ENCODE measurements at places on chromosomes 11 and 22.

DNA sequence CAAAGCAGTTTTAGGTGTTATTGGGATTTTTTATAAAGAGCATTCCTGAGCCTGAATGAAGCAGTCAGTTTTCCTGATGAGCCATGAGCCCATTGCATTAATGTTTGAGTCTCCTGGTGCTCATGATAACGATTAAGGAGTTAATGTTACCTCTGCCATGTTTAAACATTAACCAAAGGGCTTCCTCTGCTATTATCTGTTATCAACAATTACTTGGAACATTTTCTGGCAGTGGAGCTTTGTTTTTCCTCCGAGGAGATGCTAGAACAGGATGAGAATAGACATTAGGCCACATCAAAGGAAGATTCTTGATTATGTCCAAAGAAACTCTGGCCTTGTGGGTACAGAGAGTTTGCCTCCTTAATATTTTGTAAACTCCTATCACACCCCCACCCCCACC lies 49.9 kb downstream of the ZNRF3 start:
- DNase-seq, result peak; percentile 41

DNA sequence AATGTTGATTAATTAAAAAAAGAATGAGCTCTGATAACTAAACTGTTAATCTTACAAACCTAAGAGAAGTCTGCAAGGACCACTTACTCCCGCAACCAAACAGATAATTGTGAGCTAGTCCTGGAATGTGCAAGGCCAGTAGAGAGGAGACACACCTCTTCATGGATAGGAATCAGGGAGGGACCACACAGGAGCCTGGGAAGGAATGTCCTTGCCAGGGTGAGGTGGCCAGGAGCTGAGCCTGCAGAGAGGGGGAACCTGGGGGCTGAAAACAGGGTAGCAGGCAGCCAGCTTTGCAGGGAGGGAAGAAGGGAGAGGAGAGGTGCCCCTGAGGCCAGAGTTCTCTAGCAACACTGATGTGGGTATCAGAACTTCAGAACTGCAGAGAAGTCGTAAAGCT lies 9.4 kb upstream of the NLRP10 start:
- no peak for DNase-seq

DNA sequence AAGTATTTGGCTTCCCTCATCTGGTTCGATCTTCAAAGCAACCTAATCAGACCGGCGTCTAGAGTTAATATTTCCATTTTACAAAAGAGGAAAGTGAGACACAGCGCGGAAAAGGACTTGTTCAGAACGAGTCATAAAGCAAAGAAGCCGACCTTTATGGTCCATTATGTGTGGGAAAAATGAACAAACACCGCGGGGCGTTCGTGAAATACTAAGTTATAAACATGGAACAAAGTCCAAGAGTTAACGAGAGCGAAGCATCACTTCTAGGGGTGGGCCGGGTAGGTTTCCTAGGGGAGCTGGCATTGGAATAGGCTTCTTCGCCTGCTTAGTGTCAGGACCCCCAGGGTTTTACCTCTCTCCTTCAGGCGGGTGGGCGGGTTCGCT lies 575 bp downstream of the DUSP18 start:
- DNase-seq, result no peak

DNA sequence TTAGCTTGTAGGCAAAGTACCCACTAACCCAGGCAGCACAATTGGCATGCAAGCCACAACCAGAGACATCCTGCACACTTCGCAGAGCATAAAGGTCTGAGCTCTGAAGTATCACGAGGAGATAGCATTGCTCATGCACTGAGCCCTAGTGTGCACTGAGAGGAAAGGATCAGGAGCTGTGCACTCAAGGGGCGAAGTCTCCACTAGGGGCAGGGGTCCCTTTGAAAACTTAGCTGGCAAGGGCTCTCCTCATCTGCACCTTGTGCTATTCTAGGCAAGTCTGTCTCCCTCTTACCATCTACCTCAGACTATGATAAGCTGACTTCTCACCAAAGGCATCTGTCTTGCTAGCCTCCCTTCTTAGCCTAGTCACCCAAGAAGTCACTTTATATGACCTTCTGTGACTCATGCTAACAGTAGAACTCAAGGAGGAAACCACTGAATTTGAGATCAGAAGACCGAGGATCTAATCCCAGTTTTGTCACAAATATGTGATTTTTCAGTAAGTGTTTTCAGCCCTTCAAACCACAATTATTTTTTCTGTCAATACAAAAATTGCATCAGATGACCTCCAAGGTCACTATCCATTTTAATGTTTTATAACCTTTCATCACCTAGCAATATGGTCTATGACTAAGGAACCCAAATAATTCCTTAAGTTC lies 1078.0 kb downstream of the NTM start:
- DNase-seq, result peak; percentile 35

DNA sequence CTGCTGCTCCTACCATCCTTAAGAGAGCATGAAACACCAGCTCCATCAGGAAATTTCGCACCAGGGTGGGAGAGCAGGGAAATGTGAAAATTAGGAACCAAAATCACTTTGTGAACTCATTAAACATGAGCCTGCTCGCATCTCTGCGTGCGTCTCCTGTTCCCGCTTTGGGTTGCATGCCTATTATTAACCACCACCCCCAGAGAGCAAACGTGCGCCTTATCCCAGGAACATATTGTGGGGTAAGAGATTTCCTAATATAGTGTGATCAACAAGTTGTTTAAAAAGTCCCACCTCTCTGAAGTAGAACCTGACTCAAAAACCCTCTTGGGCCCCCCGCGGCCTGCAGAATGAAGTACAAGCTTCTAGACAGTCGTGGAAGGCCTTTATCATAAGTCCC lies 115.0 kb downstream of the TENM4 start:
- DNase-seq, result no peak

GRCh38 chr11:59641156-59641555 lies 25.6 kb upstream of the OSBP start:
- DNase-seq, result no peak

- DNase-seq, result peak; percentile 78
Observed at GRCh38 chr22:41746567-41747400, 47.5 kb downstream of the MEI1 start.

GRCh38 chr11:117535850-117536411 lies 208.3 kb downstream of the CEP164 start:
- no peak for DNase-seq

- no peak for DNase-seq
Observed at GRCh38 chr22:27210111-27210730, 552.8 kb downstream of the MIAT start.

- DNase-seq, result no peak
Observed at GRCh38 chr11:205221-206001, 1.8 kb downstream of the BET1L start.

- no peak for DNase-seq
Observed at GRCh38 chr11:4619514-4619913, 11.5 kb upstream of the TRIM68 start.

DNA sequence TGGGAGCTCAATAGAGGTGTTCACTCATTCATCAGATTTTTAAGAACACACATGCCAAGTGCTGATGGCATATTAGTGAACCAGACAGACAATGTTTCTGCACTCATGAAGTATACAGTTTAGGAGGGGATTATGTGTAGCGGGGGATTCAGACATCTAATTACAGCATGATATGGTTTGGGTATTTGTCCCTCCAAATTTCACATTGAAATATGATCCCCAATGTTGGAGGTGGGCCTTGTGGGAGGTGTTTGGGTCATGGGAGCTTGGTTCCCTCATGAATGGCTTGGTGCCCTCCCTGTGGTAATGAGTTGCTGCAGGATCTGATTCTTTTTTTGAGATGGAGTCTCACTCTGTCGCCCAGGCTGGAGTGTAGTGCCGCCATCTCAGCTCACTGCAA lies 8.9 kb upstream of the RAB3IL1 start:
- no peak for DNase-seq

GRCh38 chr11:126140926-126141280 lies 70.5 kb downstream of the RPUSD4 start:
- DNase-seq, result peak; percentile 45

GRCh38 chr11:81345609-81346008 lies 1388.1 kb downstream of the FAM181B start:
- no peak for DNase-seq

- DNase-seq, result no peak
Observed at GRCh38 chr11:72140661-72141060, 5.1 kb downstream of the FOLR3 start.

DNA sequence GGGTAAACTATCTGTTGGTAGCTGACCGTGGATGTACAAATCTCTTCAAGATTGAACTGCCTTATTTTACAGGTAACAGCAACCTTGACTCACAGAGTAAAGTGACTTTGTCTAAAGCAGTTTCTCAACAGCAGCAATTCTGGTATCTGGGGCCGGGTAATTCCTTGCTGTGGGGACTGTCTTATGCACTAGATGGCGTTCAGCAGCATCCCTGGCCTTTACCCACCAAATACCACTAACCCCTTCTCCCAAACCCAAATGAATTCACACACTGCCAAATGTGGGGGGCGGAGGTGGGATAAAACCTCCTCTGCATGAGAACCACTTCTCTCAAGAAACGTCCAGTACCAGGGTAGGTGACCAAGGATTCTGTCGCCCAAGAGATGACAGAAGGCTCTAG lies 1.7 kb upstream of the INCENP start:
- DNase-seq, result no peak

- DNase-seq, result no peak
Observed at GRCh38 chr11:117790279-117790678, 6.7 kb downstream of the DSCAML1 start.

DNA sequence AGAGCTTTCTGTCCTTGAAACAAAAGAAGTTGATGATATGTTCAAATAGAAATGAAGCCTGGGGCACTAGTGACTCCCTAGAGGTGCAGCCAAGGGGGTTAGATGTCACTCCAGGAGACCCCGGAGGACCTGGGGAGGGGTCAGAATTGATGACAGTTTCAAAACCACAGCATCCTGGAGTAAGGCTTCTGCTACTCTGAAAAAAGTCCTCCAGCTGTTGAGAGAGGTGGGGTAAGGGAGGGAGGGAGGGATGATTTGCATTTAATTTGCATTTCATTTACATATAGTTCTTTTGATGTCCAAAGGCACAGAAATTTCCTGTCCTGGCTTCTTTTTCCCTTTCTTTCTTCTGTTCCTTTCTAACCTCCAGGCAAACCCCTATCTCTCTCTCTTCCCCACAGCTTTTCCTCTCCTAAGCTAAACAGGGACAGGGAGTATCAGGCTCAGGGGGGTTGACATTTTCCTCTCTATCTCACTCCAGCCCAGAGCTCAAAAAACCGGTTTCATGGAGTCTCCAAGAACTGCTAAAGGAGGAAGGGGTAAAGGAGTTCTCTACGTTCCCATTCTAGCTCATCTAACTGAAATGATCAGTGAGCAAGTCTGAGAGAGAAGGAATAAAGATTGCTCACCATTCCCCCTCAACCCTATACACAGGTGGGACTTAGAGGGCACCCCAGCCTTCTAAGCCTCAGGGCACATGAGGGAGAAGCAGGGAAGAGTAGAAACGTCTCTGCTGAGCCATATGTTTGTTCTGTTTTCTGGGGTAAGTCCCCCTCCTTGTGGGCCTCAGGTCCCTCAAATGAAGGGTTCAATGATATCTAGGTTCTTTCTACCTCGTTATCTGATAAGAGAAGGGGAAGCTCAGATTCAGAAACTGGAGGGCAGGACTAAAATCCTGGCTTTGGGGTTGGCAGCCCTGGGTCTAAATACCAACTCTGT lies 3.5 kb upstream of the POU2F3 start:
- peak; percentile 10 for DNase-seq

DNA sequence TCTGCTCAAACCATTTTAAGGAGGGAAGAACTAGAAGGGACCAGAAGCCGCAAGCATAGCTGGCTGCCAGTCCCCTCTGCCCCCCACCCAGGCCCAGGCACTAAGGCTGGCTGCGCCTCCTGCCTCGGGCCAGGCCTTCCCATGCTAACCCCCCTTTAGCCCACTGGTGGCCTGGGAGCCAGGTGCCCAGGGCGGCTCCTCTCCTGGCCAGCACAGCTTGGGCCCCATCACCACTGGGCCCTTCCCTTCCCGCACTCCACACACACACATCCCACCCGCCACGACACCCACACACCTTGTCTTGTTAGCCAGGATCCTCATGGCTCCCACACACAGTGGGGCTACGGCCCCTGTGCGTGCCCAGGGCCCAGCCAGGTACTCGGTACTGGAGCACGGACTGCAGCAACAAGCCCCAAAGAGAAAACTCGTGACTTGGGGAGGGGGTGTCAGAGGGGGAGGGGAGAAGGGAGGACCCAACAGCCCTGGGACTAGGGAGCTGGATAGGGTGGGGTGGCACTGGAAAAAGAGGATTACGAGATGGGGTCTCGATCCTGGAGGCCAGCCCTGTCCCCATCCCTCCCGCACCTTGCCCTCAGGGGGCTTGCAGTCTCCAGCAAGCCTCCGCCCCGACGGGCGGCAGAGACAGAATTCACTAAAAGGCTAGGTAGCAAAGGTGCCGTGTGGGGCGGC lies 16.0 kb downstream of the BCL9L start:
- no peak for DNase-seq

GRCh38 chr11:2691991-2692875 lies 7.6 kb downstream of the KCNQ1OT1 start:
- DNase-seq, result no peak

DNA sequence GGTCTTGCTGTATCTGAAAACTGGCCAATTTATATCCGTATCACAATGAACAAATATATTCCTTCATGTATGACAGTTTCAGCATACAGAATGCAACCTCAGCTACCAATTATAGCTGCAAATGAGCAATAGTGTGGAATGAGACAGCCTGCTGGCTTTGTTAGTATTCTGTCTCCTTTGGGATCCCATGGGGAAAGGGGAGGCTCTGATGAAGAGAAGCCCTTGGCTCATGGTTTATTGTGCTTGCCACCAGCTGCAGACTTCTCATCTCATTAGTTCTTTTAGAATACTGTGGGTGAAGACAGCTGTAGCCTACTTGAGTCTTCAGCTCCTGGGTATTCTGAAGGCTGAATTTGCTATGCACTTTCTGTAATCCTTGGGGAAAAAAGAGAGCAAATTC lies 42.4 kb downstream of the PITPNB start:
- DNase-seq, result no peak

GRCh38 chr11:73196576-73196975 lies 21.5 kb upstream of the P2RY2 start:
- DNase-seq, result no peak
